Heart right ventricle (tissue), 16 donors: ENCODE measurements at places on chromosomes 13 and 19.

DNA sequence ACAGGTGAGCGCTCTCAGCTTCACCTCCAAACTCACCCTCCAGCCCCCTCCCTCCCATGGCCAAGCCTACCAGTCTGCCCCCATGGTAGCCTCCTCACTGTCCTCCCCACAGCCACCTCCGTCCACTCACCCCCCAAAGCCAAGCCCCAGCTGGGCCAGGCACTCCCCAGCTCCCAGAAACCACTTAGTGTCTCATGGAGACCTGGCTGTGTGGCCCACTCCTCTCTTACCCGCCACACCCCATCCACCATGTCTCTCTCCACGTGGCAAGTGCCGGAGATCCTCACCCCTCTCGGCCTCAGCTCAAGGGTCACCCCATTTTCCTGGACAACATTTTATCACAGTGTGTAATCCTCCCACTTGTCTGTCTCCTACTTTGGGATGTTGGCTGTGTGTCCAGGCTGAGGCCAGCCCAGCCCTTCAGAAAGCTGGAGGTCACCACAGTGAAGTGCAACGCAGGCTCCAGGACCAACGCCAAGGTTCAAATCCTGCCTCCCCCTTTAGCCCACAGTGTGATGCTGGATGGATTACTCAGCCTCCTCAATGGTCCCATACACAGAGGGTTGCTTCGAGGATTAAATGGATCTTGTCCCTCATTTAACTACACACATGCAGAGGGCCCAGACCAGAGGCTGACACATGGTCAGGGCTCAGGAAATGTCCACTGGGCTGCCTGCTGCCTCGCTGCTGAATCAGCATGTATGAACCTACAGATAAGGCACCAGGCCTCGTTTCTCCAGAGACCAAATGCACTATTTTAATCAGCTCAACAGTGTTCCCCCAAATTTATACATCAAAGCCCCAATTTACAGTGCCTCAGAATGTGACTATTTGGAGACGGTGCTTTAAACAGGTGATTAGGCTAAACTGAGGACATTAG lies 71.3 kb downstream of the CEBPG start:
- DNase-seq: no peak

DNA sequence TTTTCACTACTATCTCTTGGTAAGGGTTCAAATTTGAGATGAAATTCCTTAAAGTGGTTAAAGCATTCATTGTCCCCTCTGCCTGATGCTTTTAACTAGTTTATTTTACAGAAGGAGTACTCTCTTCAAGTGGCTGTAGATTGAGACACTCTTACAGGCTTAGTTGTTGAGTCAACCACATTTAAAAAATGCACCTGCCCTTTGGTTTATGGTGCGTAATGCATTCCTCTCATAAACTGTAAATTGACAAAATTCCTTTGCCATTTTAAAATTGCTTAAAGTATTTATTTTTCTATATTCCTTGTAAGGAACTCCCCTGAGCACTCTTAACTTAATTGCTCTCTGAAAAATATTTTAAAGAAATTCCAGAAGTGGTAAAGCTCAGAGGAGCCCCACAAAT lies 826 bp upstream of the GPC5 start:
- DNase-seq: no peak

GRCh38 chr13:60111691-60112090 lies 52.0 kb downstream of the DIAPH3 start:
- DNase-seq: no peak

GRCh38 chr13:109548374-109548773 lies 238.0 kb downstream of the IRS2 start:
- DNase-seq: no peak

- DNase-seq: peak; percentile 24
Observed at GRCh38 chr13:48653472-48653939, at the start of gene CYSLTR2. Gene CYSLTR2 (plus strand): TSS chr13:48653929. CDS start chr13:48706818, 52,889 bp downstream.

- no peak for DNase-seq
Observed at GRCh38 chr13:38697628-38698333, 10.9 kb downstream of the FREM2 start.

DNA sequence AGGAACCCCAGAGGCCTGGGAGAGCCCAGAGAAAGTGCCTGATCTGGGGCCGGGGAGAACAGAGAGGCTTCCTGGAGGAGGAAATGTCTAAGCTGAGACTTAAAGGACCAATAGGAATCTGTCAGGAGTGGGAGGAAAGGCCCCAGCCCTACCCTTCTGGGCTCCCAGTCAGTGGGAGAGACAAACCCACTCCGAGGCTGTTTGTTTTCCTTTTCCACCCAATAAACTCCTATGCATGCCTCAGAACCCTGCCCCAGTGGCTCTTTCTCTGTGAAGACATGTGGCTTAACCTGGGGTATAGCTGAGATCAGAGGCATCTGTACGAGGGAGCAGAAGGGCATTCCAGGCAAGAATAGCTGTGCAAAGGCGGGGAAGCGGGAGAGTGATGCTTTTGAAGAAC lies 1.9 kb downstream of the MEGF8 start:
- no peak for DNase-seq

GRCh38 chr13:43905435-43906031 lies 25.8 kb downstream of the LACC1 start:
- no peak for DNase-seq

- DNase-seq: no peak
Observed at GRCh38 chr19:33383720-33384292, 10.3 kb downstream of the CEBPG start.

GRCh38 chr13:73894995-73895571 lies 239.1 kb downstream of the KLF12 start:
- no peak for DNase-seq

- DNase-seq: no peak
Observed at GRCh38 chr13:45373162-45373547, 32.2 kb upstream of the TPT1 start.

DNA sequence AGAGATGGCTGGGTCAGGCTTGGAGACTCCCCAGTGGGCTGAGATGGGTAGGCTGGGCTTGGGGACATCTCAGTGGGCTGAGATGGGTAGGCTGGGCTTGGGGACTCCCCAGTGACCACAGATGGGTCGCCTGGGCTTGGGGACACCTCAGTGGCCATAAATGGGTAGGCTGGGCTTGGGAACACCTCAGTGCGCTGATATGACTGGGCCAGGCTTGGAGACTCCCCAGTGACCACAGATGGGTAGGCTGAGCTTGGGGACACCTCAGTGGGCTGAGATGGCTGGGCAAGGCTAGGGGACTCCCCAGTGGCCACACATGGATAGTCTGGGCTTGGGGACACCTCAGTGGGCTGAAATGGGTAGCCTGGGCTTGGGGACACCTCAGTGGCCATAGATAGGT lies 12.8 kb downstream of the IQCN start:
- no peak for DNase-seq

- no peak for DNase-seq
Observed at GRCh38 chr19:47390533-47391488, 28.5 kb downstream of the MEIS3 start.

DNA sequence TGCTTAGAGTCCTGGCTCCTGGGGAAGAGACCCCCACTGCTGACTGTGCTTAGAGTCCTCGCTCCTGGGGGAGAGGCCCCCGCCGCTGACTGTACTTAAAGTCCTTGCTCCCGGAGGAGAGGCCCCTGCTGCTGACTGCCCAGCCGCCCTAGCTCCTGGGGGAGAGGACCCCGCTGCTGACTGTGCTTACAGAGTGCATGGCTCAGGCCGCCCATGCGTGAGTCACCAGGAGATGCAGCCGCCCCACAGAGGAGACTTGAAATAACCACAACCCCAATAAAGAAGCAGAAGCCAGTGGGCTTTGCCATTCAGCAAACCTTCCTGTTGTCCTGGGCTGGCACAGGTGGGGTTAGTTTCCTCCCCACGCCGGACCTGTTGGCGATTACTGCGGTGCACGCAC lies 79.2 kb upstream of the C13orf46 start:
- no peak for DNase-seq
